ENCODE measurements at places on chromosomes 4 and X. TPM values are rescaled to one million over a fixed set of nuclear protein-coding genes. Genes with fewer than 3 reads are reported as not detected.
A peak's percentile ranks its signal among the peaks of the same experiment; 100 is the strongest.

Gene UGT2B15
- not detected for total RNA-seq

DNA sequence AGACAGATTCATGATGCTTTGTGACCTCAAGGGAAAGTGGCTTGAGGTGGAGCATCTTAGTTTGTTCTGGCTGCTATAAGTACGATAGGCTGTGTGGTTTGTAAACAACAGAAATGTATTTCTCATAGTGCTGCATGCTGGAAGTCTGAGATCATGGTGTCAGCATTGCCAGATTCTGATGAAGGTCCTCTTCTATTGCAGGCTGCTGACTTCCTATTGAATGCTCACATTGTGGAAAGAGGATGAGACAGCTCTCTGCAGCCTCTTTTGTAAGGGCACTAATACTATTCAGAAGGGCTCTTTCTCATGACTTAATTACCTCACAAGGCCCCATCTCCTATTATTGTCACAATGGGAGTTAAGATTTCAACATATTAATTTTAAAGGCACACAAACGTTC is 1674.0 kb upstream of the PCDH7 start:
- peak; percentile 59 for DNase-seq

GRCh38 chr4:67104145-67104544 is 441.2 kb downstream of the CENPC start:
- no peak for DNase-seq

DNA sequence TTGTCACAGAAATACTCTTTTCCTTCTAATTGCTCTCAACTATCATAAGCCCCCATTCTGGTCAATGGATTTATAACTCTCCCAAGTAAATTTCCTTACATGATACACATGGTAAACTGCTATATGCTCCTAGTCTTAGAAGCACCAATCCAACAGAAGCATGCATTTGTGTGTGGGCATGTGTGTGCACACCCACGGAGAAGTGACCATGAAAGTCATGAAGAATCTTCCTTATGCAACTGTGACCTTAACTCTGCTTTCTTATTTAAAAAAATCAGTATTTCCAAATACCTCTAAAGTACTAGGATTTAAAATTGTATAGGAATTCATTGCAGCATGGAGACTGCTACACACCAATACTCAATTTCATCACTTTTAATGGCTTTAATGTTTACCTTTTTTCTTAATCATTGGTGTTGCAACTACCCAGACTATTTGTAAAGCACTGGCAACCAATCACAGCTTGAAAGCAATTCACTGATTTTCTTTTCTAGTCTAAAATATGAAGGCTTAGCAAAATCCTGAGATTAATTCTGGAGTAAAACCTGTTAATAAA is 47.6 kb downstream of the MAML3 start:
- no peak for DNase-seq

Gene ADH6
- 2.1 TPM for total RNA-seq

GRCh38 chrX:71128915-71129765 is 10.7 kb downstream of the MED12 start:
- DNase-seq, result peak; percentile 40

Gene GASK1B
- 46.3 TPM for total RNA-seq

DNA sequence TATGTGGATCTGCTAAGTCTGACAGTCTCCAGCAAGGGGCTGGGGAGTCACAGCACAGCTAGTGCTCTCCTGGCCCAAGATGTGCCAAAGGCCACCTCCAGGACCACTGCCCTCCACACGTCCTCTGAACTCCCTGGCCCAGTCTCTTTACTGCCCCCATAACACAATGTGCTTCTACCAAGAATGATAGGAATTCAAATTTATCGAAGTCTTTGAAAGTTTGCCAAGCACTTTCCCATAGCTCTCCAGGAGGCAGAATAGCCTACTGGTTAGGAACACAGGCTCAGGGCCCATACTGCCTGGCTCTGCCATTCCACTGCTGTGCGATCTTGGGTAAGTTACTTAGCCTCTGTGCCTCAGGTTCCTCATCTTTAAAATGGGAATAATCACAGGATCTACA is 86.7 kb downstream of the NHSL2 start:
- no peak for DNase-seq

DNA sequence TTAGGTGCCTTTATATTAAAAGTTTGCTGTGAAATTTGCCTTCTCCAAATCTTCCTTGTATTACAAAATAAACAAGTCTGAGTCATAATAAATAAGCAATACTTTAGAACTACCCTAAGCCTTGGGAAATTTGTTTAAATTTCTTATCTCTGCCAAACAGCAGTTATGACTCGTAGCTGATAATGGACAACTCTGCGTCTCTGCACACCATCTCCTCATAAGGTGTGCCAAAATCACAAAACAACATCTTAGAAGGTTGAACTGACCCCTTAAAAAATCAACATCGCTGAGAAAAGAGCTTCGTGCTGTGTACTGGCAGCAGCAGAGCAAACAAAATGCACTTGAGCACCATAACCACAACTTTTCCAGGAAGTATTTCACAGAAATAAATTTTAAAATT is 22.0 kb downstream of the OR13H1 start:
- DNase-seq, result no peak

DNA sequence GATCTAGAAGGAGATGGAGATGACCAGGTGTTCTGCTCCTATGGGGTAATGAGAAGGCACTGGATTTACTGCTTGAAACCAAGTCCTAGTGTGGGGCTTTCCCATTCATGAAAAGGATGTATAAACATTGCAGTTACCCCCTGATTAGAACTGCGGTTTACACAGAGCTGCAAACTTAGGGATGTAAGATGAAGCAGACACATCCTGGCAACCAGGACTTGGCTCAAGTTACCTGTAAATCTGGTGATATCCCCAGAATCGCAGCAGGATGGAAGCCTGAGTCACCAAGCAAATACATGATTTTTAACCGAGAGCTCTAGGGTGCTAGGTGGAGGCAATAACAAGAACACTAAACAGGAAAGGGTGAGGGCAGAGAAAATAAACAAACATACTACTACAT is 178.6 kb upstream of the MAMLD1 start:
- no peak for DNase-seq

- no peak for DNase-seq
These were observed 294.7 kb downstream of the NAF1 start for GRCh38 chr4:162871990-162872389.

DNA sequence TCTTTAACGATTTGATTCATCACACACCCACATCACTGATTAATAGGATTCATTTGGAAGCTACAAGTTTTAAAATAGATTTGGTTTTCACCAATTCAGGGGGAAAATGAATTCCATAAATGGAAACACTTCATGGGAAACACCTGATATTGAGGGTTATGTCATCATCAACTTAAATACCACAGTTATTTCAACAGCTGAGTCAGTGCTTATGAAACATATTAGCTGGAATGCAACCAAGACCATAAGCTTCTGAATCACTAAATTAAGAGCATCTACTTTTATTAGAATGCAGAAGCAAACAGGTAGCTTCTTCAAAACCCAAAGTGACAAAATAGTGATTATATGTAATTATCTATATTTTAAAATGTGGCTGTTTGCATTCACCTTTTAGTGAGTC is 207.8 kb upstream of the DCAF8L1 start:
- no peak for DNase-seq

- no peak for DNase-seq
These were observed 3.7 kb downstream of the ATP6AP1 start for GRCh38 chrX:154432210-154432609.

- DNase-seq, result no peak
These were observed 31.9 kb downstream of the FAT4 start for GRCh38 chr4:125346616-125347015.

Gene PCSK1N
- total RNA-seq, result 0.30 TPM

DNA sequence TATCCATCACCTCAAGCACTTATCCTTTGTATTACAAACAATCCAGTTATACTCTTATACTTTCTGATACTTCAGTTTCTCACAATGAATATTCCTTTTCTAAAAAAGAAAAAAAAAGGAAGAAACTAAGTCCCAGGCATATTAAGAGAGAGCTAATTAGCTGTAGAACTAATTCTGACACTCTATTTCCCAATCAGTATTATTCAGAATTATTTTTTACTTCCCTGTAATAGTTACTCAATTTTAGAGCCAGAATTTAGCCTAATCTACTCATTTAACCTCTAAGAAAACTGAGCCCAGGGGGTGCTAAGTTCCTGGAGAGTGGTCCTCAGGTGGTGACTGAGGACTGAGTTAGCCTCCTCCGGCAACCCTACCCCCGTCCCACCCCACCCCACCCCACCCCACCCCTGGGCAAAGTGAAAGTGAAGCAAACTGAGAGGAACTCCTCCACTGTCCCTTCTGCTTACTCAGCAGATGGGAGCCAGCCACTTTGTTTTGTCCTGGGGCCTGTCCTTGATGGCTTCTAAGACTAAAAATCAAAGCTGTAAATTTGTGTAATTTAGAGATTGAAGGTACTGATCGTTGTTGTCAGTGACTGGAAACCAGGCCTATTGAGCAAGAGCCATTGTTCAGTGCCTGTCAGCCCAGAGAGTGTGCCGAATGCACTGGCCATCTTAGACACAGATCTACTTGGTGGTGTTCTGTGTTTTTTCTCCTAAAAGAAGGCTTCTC is 162.1 kb downstream of the CBR4 start:
- no peak for DNase-seq

- no peak for DNase-seq
These were observed 232.8 kb downstream of the TRIML1 start for GRCh38 chr4:188372058-188372457.

- DNase-seq, result no peak
These were observed 90.8 kb downstream of the COL25A1 start for GRCh38 chr4:109211671-109212070.

DNA sequence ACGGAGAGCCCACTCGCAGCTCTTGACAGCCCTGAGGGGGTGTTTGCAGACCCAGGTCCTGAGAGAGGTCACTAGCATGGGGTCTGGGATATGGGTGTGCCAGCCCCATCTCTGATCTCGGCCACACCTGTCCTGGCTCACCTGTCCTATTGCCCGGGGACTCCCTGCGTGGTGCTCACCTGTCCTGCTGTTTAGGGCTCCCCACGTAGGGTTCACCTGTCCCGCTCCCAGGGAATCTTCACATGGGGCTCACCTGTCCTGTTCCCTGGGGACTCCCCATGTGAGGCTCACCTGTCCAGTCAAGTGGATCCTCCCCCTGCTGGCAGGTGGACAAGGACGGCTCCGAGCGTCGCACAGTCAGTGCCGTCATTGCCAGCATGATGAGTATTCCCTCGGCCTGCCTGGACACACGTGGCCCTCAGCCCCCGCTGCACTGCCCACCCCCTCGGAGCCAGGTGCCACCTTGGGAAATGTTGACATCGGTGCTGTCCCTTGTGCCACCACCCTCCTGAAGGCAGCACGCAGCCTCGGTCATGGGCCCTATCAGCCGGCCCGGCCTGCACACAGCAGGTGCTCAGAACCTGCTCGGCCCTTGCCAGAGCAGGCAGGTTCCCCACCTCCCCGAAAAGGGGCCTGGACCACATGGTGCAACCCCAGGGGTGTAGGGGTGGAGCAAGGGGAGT is 6.3 kb downstream of the SLC49A3 start:
- DNase-seq, result no peak

GRCh38 chr4:138161351-138161750 is 80.8 kb downstream of the SLC7A11 start:
- DNase-seq, result no peak

DNA sequence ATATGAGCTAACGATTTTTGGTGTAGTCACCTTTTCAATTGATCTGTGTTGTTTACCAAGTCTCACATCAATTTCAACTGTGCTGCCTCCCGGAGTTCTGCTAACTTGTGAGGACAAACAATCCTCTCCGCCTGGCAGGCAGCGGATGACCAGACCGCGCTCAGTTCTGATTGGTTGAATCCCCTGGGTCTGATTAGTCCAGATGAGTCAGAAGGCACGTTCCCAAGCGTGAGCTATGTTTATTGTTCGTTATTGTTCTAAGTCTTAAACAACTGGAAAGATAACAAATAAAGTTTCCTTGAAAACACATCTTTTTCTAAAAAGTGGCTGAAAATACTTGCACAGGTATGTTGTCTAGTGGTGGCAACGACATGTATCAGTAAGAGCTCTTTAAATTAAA is 37.9 kb upstream of the TRPC3 start:
- DNase-seq, result no peak

Gene CT45A10
- total RNA-seq, result not detected

DNA sequence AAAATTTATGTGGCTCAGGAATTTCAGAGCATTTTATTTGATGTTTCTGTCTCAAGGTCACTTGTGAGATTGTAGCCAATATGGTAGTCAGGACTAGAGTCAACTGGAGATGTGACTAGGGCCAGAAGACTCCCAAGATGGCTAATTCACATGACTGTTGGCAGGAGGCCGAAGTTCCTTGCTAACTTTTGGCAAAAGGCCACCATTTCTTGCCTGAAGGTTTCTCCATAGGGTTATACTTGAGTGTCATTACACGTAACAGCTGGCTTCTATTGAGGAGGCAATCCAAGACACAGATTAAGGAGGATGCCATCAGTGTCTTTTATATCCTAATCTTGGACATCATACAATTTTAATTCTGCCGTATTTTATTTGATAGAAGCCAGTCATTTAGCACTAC is 162.3 kb upstream of the MAOA start:
- no peak for DNase-seq

DNA sequence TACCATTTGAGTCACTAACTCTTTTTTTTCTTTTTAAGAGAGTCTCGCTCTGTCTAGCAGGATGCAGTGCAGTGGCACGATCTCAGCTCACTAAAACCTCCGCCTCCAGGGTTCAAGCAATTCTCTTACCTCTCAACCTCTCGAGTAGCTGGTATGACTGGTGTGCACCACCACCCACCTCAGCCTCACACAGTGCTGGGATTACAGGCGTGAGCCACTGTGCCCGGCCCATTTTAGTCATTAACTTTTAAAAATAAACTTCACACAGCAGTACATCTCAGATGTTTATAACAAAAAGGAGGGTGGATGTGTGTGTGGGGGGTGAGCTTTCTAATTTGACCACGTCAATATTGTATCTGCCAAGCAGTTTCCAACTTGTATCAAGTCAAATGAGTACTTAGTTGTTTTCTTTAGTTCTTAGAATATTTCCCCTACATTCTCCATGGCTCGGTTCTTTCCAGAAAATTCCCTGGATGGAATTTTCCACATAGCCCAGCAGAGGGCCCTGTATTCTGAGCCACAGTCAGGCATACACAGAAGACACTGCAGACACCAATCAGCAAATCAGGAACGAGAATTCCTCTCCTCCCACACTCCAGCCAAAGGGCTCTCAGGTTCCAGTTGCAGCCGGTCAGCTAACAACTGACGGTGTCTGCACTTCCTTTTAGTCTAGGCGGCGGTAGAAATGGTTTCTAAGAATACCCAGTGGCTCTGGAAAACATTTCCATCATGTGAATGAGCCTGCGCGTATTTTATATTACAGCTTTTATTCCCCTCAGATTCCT is 20.1 kb upstream of the ARAF start:
- DNase-seq, result peak; percentile 85

Gene GABRB1
- total RNA-seq, result 0.69 TPM

DNA sequence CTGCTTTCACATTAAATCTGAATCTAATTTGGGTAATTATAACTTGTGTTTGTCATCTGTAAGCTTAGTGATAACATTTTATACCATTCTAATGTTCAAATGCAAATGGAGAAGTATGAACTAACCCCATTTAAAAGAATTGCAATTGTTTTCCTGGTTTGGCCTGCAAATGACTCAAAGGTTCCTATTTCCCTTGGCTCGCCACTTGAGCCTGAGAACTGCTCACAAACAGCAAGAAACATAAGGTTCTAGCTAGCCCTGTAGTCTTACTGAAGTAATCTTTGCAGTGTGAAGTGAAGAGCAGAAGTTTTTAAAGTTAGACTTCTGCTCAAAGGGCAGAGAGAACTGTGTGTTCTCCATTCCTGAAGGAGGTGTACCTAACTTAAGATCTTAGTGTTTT is 27.2 kb downstream of the UPRT start:
- no peak for DNase-seq

All from skin of body (tissue), 3 donors.